ENCODE measurements at places on chromosomes 7 and 10.

DNA sequence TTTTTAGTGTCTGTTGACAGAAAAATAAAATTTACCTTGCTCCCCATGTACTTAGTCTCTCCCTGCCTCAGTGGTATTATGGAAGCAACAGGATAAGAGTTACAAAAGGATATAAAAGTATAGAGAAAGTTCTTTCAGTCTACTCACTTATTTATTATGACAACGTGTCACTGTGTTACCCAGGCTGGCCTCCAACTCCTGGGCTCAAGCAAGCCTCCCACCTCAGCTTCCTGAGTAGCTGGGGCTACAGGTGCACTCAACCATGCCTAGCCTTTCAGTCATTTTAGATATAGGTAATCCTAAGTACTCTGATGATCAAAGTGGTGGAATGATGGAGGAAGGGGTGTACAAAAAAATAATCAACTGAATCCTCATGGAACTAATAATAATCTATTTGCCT lies 215.2 kb upstream of the MKLN1 start:
- H3K36me3 ChIP-seq: peaks cover 24% of the 10 kb centered on the region
- peaks cover 17% of the 10 kb centered on the region for H3K4me1 ChIP-seq
- no peak for DNase-seq
- no peaks in the 10 kb centered on the region for H3K27me3 ChIP-seq
- no peak overlapping the region for H3K4me3 ChIP-seq
- H3K27ac ChIP-seq: no peak overlapping the region

DNA sequence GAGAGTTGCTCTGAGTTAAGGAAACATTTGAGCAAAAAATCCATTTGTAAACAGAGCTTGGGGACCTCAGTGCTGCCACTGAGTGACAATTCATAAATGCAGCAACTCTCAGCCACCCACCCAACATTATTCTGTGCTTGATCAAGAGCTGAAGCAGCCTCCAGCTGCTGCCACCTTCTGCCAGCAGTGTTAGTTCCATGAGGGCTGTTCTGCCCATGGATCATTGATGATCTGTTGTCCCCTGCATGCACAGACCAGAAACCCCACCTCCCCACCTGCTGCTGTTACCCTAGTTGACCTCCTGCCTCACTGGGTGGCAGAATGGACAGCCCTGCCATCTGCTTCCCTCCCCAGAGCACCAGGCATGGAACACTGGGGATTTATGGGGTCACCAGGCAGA lies 305.4 kb downstream of the KCNMA1 start:
- no peaks in the 10 kb centered on the region for H3K27me3 ChIP-seq
- DNase-seq: no peak
- no peaks in the 10 kb centered on the region for H3K36me3 ChIP-seq
- peaks cover 5% of the 10 kb centered on the region for H3K4me1 ChIP-seq
- no peak overlapping the region for H3K4me3 ChIP-seq

GRCh38 chr7:87000344-87000743 lies 59.1 kb downstream of the ELAPOR2 start:
- peaks cover 6% of the 10 kb centered on the region for H3K27me3 ChIP-seq
- DNase-seq: no peak

DNA sequence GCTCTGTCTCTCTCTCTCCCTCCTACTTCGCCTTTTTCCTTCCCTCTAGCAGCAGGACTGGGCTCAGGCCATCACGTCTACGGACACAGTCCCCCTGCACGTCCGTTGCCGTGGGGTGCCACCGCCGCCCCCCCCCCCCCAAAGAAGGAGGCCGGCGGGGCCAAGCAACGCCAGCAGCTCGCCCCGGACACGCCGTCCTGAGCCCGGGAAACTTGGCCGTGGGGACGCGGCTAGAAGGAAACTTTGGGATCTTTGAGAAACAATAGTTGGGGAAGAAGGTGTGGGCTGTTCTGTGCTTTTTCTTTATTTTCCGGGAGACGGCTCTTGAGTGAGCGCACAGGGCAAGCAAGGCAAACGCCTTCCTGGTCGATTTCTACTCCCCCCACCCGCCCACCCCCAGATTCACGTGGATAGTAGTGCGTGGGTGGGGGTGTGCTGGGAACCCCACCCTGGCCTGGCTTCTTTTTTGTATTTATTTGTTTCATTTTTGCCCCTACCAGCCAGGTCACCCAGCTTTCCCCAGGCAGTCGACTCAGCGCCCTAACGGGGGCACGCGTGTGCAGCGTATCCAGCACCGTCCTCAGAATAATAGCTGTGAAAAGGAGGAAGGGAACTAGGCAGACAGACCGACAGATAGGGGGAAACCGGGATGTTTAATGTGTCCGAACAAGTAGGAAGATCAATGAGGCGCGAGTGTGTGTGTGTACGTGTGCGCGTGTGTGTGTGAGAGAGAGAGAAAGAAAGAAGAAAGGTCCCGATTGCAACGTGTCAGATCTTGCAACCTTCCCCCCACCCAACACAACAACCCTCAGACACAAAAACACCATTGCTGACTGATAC lies 1.4 kb downstream of the MXI1 start:
- peak; percentile 17 for DNase-seq
- peak overlapping the region; percentile 97 for H3K4me3 ChIP-seq
- no peaks in the 10 kb centered on the region for H3K27me3 ChIP-seq
- H3K36me3 ChIP-seq: peaks cover 35% of the 10 kb centered on the region
- peaks cover 50% of the 10 kb centered on the region for H3K4me1 ChIP-seq

- no peak for DNase-seq
- H3K36me3 ChIP-seq: peaks cover 7% of the 10 kb centered on the region
- H3K4me1 ChIP-seq: no peaks in the 10 kb centered on the region
- peaks cover 51% of the 10 kb centered on the region for H3K27me3 ChIP-seq
- no peak overlapping the region for H3K4me3 ChIP-seq
- no peak overlapping the region for H3K27ac ChIP-seq
Measured at GRCh38 chr10:1576467-1577372, 160.6 kb downstream of the ADARB2 start.

- no peak overlapping the region for H3K4me3 ChIP-seq
- H3K27ac ChIP-seq: no peak overlapping the region
- peaks cover 11% of the 10 kb centered on the region for H3K4me1 ChIP-seq
- DNase-seq: no peak
Measured at GRCh38 chr7:29326864-29327263, 132.3 kb downstream of the CHN2 start.

GRCh38 chr7:20737840-20738448 lies 48.7 kb downstream of the SP8 start:
- no peak overlapping the region for H3K4me3 ChIP-seq
- H3K27me3 ChIP-seq: no peaks in the 10 kb centered on the region
- no peak overlapping the region for H3K27ac ChIP-seq
- H3K4me1 ChIP-seq: no peaks in the 10 kb centered on the region
- no peaks in the 10 kb centered on the region for H3K36me3 ChIP-seq

DNA sequence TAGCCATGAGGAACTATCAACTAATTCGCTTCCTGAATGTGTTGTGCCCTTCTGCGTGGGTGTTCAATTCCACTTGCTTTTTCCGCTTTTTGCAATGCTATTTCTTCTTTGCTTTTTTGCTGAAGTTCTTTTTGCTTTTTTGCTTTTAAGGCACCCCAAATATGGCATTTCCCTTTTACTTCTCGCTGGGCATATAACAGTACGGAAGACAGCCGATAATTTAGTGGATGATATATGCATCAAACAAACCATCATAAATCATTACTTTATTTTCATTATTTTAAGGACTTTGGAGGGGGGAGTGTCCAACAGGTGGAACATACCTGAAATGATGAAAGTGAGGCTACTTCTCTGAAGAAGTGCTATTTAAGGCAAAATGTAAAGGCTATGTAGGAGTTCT lies 277.0 kb upstream of the MTPN start:
- no peaks in the 10 kb centered on the region for H3K27me3 ChIP-seq
- no peak overlapping the region for H3K27ac ChIP-seq
- no peaks in the 10 kb centered on the region for H3K4me1 ChIP-seq
- DNase-seq: no peak

GRCh38 chr7:107953924-107954303 lies 49.0 kb downstream of the LAMB1 start:
- no peak overlapping the region for H3K27ac ChIP-seq
- H3K27me3 ChIP-seq: peaks cover 56% of the 10 kb centered on the region
- H3K36me3 ChIP-seq: no peaks in the 10 kb centered on the region
- no peaks in the 10 kb centered on the region for H3K4me1 ChIP-seq
- H3K4me3 ChIP-seq: no peak overlapping the region

DNA sequence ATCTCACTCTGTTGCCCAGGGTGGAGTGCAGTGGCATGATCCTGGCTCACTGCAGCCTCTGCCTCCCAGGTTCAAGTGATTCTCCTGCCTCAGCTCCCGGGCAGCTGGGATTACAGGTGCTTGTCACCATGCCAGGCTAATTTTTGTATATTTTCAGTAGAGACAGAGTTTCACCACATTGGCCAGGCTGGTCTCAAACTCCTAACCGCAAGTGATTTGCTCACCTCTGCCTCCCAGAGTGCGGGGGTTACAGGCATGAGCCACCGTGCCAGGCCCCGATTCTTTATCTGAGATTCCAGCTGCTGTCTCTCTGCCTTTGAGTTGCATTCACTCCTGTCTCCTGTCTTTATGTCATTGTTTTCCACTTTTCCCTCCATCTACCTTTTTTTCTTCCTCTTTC lies 168.7 kb downstream of the TMEM178B start:
- no peak overlapping the region for H3K4me3 ChIP-seq
- no peak overlapping the region for H3K27ac ChIP-seq
- no peak for DNase-seq
- no peaks in the 10 kb centered on the region for H3K36me3 ChIP-seq
- peaks cover 5% of the 10 kb centered on the region for H3K27me3 ChIP-seq

- H3K36me3 ChIP-seq: peaks cover 61% of the 10 kb centered on the region
- H3K27ac ChIP-seq: no peak overlapping the region
- H3K27me3 ChIP-seq: no peaks in the 10 kb centered on the region
- peaks cover 13% of the 10 kb centered on the region for H3K4me1 ChIP-seq
- DNase-seq: no peak
Measured at GRCh38 chr10:131937836-131938235, 37.0 kb downstream of the PPP2R2D start.

DNA sequence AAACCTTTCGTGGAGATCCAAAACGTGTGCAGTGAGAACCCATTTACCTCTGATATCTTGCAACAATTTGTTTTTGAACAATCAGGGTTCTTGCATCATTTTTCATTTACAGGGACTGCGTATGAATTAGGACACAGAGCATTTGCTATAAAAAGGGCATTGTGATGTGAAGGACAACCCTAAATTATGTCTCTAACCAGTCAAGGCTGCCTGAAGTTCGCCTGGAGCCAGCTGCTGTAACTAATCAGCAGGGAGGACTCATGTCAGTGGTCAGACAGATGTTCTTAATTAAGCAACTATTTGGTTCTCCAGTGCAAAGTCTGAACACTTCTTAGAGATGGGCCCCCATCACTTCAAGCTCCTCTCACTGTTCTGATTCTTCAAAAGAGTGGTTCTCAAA lies 674.8 kb downstream of the KCNMA1 start:
- no peak for DNase-seq
- H3K36me3 ChIP-seq: no peaks in the 10 kb centered on the region
- peaks cover 41% of the 10 kb centered on the region for H3K27me3 ChIP-seq

- peaks cover 10% of the 10 kb centered on the region for H3K27me3 ChIP-seq
- peaks cover 2% of the 10 kb centered on the region for H3K36me3 ChIP-seq
- peak overlapping the region; percentile 86 for H3K4me3 ChIP-seq
- peak overlapping the region; percentile 62 for H3K27ac ChIP-seq
- DNase-seq: no peak
Measured at GRCh38 chr7:74287303-74288033, 1.7 kb upstream of the CLIP2 start.

GRCh38 chr10:127041552-127041951 lies 136.3 kb downstream of the DOCK1 start:
- H3K27ac ChIP-seq: no peak overlapping the region
- H3K36me3 ChIP-seq: no peaks in the 10 kb centered on the region
- no peaks in the 10 kb centered on the region for H3K27me3 ChIP-seq
- no peaks in the 10 kb centered on the region for H3K4me1 ChIP-seq
- no peak for DNase-seq

DNA sequence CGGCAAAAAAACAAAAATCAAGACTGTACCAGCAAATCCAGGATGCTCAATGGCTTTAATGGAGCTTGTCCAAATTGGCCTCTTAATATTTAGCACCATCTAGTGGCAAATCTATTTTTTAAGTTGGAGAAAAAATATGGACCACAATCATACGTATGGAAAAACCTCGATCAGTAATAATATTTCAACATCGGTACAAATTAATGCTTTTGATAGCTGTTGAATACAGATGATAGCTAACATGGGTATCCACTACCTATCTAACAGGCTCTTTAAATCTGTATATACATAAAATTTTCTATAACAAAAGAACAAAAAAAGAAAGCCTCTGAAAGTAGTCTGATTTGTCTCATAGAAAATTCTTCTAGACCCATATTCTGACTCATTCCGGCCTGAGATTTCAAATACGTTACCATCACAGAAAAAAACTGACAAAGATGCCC lies 29.2 kb downstream of the COA1 start:
- peaks cover 4% of the 10 kb centered on the region for H3K36me3 ChIP-seq
- DNase-seq: no peak
- H3K4me3 ChIP-seq: no peak overlapping the region
- no peak overlapping the region for H3K27ac ChIP-seq

DNA sequence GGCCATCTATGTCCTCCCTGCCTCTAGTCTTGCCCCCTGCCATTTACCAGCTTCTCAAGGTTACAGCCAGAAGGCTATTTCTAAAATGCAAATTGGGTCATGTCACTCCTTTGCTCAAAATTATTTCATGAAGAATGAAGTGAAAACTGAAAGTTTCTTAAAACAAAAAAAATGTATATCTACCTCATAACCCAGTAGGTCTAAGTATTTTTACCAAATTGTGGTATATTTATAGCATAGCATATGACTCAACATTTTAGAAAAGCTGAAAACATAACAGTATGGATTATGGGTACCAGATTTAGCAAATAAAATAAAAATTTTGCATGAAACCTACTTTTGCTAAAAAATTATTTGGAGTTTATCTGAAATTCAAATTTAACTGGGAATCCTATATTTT lies 78.4 kb downstream of the SLC16A9 start:
- DNase-seq: no peak
- H3K27ac ChIP-seq: no peak overlapping the region
- H3K4me3 ChIP-seq: no peak overlapping the region
- no peaks in the 10 kb centered on the region for H3K36me3 ChIP-seq
- H3K27me3 ChIP-seq: peaks cover 8% of the 10 kb centered on the region
- no peaks in the 10 kb centered on the region for H3K4me1 ChIP-seq

DNA sequence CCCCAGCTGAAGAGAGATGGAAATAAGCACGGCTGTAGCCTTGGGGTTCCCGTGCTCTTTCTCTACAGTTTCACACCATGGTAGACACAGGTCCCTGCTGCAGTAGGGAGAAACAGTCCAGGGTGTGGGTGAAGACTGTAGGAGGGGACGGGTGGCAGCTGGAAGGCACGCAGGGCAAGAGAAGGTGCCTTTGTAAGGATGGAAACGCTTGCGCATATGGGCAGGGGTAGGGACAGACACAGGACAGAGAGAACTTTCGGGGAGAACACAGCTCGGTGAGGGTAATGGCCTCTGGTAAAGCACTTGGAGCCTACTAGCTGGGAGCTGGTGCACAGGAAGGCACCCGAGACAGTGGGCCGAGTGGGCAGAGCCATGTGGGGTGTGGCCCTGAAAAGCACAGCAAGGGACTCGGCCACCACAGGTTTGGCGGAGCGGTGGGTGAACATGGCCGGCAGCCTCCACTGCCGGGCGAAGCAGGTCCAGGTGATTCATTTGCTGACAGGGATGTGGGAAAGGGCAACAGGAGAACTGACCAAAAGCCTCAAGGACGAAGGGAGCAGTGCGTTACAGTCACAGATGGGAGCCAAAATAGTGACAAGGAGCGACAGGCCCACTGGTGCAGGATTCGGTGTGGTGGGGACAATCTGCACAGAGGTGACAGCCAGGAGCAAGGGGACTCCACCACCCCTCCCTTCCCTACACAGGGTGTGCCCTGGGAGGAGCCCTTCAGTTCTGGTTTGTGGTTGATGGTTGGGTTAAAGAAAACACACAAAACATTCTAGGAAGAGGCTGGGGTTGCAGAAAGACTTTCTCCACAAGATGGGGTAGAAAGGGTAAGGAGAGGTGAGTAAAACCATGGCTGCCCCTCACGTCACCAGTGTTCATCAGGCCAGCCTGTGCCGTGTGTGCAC lies 97.1 kb downstream of the VOPP1 start:
- peak overlapping the region; percentile 87 for H3K27ac ChIP-seq
- no peak for DNase-seq
- H3K4me3 ChIP-seq: peak overlapping the region; percentile 73
- H3K27me3 ChIP-seq: no peaks in the 10 kb centered on the region
- H3K36me3 ChIP-seq: peaks cover 2% of the 10 kb centered on the region
